ENCODE measurements at places on chromosomes 2 and 18.

DNA sequence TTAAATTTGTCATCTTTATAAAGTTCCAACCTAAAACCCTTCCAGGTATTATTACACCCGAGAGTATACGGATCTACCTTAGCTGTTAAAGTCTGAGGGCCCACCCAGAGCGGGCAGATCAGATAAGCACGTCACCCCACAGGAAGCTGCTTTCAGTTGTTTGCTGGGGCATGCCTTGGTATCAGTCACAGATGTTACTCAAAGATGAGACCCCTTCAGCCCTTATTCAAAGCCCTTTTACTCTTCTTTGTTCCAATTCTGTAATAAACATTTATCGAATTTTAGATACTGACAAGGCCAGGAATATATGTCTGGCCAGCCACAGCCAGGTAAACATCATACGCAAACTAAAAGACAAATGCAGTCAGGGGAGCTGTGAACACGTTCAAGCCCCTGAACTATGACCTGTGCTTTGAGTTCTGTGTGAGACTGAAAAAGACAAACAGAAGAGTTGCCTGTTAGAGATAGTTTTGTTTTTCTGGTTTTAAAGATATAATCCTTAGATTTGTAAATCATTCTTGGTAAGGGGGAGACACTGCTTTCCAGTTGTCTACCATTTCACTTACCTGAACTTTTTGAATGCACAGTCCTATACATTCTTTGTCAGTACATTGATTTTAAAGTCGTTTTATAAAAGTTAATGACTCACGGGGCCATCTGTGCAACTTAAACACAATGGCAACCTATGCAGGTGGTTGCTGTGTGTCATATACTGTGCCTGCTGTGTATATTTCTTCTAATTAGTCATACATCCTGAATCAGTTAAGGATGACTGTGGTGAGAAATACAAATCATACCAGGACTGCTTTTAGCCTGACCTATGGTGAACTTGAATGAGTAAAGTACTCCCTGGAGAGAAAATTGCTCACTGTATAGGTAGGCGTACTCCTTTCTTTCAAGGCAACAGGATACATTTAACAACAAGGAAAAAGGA lies 100.5 kb upstream of the ITPRID2 start:
- DNase-seq: no peak

DNA sequence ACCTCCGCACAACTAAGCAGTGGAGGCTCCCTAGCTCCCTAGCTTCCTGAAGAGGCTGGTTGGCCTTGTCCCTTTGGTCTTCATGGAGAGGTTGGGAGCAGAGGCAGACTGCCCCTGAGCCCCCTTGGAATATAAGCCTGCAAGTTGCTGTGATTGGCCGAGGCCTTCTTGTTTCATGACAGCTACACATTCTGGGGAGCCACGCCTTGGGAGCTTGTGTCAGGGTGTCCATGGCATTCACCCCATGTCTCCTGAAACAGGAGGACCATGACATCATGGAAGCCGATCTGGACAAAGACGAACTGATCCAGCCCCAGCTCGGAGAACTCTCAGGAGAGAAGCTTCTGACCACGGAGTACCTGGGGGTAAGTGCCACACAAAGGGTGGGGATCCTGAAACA lies 64.0 kb upstream of the B3GNT7 start:
- no peak for DNase-seq

- DNase-seq: no peak
Observed at GRCh38 chr2:187299122-187299906, 148.7 kb downstream of the CALCRL start.

DNA sequence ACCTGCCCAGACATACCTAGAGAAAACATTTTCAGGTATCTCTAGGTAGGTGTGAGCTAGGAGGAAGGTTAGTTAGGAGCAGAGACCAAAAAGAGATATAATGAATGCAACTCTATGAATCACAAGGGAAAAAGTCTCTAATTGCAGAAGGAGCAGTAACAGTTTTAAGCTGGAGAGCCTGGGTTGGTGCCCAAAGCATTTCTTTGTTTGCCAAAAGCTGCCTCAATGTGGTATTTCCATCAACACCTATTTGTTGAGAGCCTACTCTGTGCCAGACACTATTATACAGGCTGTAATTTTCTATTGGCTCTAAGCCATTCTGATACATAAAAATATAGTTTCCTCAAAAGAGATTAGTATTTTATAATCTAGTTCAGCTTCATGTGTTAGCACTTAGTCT lies 141.6 kb downstream of the UBE2E3 start:
- no peak for DNase-seq

GRCh38 chr2:65536596-65536995 lies 104.2 kb upstream of the SPRED2 start:
- DNase-seq: no peak

Measured in muscle of arm (tissue), 14 donors.